ENCODE measurements at places on chromosomes 1 and 21.

DNA sequence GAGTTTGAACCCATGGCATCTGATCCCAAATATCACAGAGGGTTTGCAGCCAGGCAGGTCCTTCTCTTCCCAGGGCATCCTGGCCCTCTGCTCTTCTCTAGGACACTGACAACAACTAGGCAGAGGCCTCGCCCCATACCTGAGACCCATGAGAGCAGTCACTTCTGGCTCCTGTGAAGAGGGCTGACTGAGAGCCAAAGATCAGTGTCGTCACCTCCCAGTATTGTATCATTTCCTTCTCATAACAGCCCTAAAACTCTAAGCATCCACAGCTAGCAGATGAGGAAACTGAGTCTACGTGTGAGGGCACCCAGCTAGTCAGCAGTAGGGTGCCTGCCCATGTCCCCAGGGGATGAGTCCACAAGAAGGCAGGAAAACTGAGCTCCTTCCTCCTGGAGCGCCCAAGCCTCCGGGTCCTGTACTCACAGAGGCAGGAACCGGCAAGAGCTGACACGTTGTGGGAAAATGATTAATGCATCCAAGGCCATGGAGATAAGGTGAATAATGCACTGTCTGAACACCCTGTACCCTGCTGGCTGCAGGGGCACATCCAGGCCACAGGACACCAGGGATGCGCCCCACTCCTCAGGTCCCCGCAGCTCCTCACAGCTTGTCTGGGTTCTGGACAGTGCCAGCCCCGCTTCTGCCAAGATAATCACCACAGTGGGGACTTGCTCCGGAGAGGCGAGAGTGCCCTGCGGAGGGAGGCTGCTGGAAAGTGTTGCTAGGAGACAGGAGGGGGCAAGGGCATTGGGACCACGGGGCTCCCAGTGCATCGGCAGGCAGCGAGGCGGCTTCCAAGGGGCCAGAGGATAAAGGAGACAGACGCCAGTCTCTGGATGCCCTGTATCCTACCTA, 340.0 kb downstream of the NPHP4 start:
- DNase-seq, result no peak

DNA sequence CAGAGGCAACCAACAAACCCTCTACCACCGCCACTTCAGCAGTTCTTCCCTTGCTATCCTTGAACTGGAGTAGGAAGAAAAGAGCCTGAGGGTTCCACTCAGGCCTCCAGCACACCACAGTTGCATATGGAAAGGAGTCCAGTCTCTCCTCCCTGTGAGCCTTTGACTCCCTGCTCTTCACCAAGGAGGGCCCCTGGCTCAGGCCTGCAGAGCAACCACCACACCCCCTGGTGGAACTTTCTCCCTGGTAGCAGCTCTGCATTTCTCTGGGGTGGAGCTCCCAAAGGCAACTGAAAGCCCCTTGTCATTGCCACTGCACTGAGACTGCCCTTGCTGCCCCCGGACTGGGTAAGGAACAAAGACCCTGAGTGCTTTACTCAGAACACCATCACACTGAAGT, 1021.5 kb upstream of the ADGRL2 start:
- DNase-seq, result no peak

DNA sequence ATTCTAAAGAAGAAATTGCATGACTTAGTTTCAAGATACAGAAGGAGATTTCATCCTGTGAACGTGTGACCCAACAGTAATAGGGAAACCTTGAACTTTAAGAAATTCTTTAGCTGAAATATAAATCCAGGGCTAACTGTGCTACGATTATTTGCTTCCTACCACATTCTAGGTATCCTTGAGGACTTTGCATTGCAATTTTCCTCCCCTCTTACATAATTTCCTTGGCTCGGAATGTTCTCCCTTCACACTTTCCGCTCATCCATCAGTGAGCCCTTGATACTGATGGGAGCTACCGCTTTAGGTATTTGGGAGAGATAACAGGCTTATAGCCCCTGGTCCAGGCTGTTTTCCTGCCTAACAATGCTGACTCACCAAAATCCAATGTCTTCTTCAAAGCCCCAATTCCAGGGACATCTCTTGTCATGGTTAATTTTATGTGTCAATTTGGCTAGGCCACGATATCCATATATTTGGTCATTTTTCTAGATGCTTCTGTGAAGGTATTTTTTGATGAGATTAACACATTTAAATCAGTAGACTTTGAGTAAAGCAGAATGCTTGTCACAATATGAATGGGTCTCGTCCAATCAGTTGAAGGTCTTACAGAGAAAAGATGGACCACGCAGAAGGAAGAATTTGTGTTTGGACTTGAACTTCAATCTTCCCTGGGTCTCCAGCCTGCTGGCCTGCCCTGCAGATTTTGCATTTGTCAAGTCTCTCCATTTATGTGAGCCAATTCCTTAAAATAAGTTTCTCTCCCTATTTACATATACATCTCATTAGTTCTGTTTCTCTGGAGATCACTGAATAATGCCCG, 121.2 kb downstream of the PTPN14 start:
- no peak for DNase-seq

DNA sequence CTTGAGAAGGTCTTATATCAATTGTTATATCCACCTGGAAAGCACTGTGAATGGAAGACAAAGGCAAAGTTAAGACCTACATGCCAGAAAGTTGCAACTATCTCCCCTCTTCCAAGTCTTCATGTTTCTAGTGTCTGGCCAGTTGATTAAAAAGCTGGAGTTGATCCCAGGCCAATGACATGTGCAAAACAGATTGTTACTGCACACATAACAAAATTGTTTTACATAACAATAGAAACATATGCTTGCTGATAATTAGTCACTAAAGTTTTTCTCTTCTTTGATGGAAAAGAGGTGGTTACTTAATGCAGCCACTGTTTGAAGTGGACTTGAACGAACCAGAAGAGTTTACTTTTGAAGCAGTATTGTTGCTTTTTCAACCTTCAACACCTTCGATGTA, 158.2 kb downstream of the TGFBR3 start:
- no peak for DNase-seq

DNA sequence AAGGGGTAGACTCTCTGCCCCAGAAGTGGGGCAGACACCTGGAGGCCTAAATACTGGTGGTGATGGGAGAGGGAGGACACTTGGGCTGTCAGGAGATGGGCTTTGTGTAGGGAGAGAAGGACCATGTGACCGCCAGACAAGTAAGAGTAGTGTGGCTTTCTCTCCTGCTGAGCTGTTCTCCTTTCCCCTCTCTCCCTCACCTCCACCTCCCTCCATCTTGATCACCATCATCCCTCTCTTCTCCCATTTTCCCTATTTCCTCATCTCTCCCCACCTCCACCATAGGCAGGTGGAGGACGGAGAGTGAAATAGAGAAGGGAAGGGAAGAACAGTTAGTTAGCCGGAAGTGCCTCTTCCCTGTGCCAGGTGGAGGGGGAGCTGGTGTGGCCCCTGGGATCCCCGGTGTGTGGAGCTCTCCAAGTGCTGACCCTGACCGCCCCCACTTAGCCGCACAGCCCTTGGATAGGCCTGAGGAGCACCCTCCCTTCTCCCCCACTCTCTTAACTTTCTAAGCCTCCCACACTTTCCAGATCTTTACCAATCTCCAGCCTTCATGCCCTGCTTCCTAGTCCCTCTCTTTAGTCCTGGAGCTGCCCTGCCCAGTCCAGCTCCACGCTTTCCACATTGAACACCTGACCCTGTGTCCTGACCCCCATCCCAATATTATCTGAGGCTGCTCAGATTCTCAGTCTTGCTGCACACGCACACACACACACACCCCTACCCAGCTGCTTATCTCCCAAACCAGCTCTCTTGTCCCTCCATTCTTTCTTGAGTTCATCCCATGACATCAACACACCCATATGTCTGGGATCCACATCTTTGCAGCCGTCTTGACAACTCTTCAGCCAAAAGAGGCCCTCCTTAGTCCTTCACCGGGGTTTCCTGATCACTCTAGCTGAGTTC, 1.5 kb downstream of the CELF3 start:
- DNase-seq, result no peak

DNA sequence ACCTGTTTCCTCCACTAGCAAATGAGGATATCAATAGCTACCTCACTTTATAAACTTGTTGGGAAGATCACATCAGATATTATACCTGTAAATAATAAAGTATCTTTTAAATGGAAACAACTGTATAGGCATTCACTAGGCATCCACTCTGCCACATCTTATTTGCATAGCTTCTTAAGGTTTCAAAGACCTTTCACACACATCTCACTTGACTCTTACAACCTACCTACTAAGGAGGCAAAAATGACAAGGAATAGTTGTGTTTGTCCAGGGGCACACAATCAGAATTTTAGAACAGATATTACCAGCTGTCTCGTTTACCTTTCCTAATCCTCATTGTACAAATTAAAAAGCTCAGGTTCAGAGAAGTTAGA, 51.5 kb downstream of the VANGL2 start:
- DNase-seq, result no peak

DNA sequence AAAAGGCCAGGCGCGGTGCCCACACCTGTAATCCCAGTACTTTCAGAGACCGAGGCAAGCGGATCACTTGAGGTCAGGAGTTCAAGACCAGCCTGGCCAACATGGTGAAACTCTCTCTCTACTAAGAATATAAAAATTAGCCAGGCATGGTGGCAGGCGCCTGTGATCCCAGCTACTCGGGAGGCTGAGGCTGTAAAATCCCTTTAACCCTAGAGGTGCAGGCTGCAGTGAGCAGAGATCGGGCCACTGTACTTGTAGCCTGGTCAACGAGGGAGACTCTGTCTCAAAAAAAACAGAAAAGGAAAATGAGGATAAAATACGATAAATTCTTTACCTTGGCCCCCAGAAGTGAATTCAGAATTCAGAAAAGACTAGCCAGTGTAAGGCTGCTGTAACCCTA, 1.6 kb downstream of the TMEM50B start:
- DNase-seq, result no peak

DNA sequence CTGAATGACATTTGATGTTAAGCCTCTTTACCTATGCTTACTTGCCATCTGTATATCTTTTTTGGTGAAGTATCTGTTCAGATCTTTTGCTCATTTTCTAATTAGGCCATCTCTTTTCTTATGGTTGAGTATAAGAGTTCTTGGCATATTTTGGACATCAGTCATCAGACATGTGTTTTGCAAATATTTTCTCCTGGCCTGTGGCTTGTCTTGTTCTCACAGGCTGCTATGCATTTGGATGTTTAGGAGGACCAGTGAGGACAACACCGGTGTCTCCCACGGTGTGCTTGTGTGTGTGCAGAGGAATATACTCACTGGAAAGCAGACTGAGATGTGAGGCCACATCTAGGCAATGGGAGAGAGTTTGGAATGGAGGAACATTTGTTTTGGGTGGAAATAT, 87.1 kb upstream of the LYST start:
- no peak for DNase-seq

GRCh38 chr21:37202221-37203110, 64.7 kb downstream of the VPS26C start:
- no peak for DNase-seq

GRCh38 chr21:29568020-29568697, 269.4 kb downstream of the BACH1 start:
- DNase-seq, result no peak

DNA sequence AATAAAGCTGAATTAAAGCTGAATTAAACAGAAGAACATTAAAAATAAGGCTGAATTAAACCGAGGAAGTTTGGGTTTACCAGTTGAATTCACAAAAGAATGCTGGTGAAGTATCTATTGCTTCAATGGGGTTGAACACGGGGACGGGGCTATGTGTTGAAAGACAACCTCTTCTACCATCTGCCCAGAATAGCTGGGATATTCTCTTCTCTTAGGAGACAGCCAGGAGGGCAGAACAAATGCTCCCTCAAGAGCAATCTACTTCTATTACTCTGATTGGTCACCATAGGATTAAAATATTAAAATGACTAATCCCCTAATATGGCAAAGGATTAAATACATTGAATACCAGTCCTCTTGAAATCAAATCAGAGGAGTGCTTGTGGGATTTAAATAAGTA, 68.4 kb downstream of the LPGAT1 start:
- no peak for DNase-seq

GRCh38 chr1:67250051-67250653, 57.5 kb upstream of the IL12RB2 start:
- DNase-seq, result no peak

- no peak for DNase-seq
These were observed 5.6 kb downstream of the TMEM54 start for GRCh38 chr1:32895325-32896215.

DNA sequence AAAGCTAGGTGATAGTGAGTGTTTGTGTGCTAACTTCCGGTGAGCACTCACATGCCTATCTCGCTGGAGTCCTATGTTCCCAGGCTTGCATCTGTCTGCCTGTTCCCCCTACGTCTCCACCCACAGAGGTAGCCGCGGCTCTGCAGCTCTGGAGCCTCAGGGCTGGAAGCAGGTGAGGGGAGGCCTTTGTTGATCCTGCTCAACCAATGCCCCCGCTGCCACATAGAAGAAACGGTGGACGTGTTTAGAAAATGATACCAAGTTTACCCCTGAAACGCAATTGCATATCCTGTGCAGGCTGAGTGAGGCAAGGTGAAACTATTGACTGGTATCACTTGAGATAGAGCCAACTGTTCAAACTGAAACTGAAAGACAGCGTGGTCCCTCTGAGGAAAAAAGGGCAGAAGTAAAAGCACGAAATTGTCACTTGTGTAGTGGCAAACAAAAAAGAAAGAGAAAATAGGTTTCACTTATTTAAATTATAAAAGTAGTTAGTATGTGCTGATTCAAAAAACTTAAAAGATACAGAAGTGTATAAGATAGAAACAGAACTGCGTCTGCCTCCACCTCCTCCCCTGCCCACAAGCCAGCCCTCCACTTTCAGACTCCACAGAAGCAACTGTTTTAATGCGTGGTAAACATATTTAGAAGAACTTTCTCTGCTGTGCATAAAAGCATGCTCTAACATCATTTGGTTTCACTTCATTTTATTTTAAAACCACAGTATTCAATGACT, 38.6 kb upstream of the ETS2 start:
- DNase-seq, result peak; percentile 90

GRCh38 chr1:217472915-217473314, 158.0 kb downstream of the GPATCH2 start:
- no peak for DNase-seq

DNA sequence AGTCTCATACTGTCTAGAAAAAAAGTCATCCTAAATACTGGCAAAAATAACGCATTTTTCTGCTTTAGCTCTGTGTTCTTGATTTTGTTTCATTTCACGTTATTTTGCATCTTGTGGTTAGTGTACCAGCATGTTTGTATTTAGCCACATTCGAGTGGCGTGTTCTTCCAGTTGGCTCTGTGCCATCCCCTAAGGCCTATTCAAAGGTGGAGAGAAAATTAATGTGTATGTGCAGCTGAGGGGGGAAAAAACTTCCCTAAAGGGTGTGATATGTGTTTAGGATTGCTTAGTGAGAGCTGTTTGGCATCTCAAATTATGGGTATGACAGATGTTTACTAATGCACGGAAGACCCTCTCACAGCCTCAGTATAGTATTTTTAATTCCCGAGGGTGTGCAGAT, 12.1 kb downstream of the DNAJC16 start:
- no peak for DNase-seq
